ENCODE measurements at places on chromosomes 4 and X.

DNA sequence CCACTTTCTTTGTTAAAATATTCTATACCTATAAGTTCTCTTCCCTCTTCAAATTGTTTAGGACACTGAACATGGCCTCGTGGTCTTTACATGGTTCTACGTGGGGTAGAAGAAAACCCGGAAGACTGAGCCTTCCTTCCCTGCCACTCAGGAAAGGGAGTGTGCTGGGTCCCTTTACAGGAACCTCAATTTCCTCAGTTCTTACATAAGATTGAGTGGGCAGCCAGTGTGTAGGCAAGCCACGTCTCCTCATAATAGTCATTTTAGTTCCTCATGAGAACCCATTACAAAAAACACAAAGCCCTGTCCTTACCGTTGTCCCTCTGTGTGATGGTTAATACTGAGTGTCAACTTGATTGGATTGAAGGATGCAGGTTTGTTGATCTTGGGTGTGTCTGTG, 28.7 kb upstream of the SMIM10L2A start:
- no peak for DNase-seq

DNA sequence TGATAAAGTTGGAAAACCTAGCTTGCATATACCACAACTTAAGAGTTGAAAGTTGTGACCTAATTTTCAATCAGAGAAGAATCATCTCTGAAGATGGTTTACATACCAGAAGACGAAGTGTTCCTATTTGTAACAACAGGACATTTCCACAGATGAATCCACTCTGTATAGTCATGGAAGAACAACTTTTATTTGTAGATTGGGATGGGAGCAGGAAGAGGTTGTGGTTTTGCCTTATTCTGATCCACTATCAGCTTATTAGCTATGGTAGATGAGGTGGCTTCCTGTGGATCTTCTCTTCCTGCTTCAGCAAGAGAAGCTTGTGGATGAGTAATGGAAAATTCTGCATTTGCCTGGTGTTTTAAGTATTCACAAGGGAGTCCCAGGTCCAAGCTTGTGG, 18.6 kb upstream of the SUPT20HL1 start:
- no peak for DNase-seq

DNA sequence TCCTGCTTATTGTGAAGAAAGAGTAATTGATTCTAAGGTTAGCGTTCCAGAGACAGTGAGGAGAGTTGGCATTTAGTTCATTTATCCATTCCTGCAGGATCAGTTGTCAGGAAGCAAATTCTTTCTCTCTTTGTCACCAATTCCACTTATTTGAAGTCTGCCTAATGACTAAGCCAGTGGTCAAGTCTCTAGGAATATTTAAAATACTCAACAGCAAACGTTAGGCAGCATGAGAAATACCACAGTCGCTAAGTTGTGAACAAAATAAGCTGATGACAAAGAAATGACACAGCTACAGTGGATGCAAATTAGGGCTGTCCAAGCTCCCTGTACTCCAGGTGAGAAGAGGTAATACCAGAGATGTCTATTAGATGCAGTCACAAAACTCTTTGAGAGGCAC, 6.6 kb upstream of the MAGEB17 start:
- no peak for DNase-seq

DNA sequence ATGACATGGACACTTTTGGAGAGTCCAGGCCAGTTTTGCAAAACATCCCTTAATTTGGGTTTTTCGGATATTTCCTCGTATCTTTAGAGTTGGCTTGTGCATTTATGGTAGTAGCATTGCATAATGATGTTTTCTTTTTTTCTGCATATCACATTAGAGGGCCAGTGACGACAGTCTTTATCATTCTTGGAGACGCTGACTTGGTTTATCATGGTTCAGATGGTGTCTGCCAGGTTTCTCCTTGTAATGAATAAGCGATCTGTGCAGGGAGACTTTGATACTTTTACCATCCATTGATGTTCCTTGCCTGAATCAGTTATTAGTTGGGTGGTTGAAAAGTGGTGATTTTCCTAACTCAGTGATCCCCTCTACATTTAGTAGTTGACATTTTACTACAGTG, 46.6 kb downstream of the KIAA0232 start:
- no peak for DNase-seq

DNA sequence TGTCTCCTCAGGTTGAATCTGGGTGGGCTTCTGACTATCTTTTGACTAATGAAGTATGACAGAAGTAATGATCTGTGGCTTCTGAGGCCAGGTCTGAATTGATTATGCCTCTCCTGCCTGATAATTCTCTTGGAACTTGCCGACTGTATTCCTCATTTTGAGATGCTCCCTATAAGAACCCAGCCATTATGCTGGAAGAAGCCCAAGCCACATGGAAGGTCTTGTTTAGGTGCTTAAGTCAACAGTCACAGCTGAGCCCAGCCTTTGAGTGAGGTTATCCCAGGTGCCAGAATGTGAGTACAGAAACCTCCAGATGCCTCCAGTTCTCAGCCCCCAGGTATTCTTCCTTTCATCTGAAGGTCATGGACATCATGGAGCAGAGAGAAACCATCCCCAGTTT, 456.6 kb downstream of the IL15 start:
- DNase-seq, result no peak

DNA sequence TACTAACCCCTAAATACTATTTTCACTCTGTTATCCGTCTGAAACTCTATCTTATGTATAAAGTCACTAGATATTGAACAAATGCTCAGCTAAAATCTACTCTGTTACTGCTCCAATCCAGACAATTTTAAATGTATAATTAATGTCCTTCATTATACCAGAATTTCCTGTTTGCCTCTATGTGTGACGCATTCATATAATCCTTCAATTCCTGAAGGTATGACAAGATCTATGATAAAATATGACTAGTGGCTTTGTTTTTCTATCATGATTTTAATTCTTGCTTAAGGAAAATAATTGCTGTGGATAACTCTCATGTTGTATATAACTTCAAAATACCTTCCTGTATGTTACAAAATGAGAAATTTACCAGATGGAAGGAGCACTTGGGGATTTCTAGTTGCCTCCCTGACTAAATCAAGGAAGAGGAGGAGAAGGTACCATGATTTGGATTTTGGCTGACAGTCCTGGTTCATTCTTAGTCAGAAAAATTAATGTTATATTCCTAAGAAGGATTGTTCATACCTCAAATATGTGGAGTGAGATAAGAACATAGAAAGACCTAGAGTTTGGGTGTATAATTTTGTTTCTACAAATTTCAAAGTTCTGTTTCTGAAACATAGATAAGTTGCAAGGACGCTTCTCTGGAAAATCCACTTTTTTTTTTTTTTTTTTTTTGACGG, 4.9 kb downstream of the CXCL6 start:
- DNase-seq, result no peak

- DNase-seq, result no peak
These were observed 2.1 kb downstream of the COPS4 start for GRCh38 chr4:83036991-83037665.

DNA sequence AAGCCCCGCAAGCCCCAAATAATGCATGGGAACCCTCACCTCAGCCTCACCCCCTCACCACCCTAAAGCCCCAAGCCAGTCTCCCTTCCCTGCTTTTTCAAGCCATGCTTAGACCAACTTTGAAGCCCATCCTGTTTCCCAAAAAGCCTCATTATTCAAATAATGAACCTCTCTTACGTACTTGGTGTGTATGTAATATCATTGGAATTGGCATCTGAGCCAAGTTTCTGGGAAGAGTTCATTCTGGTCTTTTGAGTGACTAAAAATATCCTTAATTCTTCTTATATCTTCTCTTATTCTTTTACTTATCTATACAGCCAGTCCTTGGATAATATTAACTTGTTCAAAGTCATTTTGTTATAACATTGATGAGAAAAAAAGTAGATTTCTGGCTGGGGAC, 875.8 kb upstream of the SLIT2 start:
- no peak for DNase-seq

- no peak for DNase-seq
These were observed 177.1 kb upstream of the MID1 start for GRCh38 chrX:10797466-10797865.
